Fibroblast of lung (primary cell): ENCODE measurements at places on chromosomes 16 and 17.

GRCh38 chr17:31313982-31314781, at the start of gene EVI2B:
Gene EVI2B (minus strand): TSS chr17:31314054. CDS start chr17:31305609, 8,445 bp downstream.
- DNase-seq, result peak; percentile 46

DNA sequence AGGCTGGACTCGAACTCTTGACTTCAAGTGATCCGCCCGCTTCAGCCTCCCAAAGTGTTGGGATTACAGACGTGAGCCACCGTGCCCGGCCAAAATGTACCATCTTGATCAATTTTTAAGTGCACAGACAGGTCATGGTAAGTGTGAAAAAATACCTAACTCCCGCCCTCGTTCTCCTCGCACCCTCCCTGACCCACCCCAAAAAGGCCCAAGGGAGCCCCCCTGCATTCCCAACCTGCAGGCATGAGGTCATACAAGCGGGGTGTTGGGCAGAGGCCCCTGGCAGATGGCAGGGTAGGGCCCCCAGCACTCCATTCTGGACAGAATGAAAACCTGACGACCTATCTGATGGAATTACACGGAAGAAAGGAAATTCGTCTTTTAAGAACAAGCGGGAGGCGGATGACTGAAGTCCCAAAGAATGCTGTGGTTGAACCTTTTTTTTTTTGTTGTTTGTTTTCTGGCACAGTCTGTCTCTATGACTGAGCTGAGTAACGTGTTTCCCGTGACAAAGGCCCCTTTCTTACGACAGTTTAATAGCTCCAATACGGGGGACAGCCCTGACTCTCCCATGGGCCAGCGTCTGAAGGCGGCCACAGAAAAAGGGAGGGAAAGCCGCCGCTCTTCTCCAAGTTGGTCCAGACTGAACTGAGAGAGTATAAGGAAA, 376.4 kb downstream of the SLC39A11 start:
- DNase-seq, result peak; percentile 96

GRCh38 chr17:81267390-81268067, 27.6 kb downstream of the SLC38A10 start:
- no peak for DNase-seq

DNA sequence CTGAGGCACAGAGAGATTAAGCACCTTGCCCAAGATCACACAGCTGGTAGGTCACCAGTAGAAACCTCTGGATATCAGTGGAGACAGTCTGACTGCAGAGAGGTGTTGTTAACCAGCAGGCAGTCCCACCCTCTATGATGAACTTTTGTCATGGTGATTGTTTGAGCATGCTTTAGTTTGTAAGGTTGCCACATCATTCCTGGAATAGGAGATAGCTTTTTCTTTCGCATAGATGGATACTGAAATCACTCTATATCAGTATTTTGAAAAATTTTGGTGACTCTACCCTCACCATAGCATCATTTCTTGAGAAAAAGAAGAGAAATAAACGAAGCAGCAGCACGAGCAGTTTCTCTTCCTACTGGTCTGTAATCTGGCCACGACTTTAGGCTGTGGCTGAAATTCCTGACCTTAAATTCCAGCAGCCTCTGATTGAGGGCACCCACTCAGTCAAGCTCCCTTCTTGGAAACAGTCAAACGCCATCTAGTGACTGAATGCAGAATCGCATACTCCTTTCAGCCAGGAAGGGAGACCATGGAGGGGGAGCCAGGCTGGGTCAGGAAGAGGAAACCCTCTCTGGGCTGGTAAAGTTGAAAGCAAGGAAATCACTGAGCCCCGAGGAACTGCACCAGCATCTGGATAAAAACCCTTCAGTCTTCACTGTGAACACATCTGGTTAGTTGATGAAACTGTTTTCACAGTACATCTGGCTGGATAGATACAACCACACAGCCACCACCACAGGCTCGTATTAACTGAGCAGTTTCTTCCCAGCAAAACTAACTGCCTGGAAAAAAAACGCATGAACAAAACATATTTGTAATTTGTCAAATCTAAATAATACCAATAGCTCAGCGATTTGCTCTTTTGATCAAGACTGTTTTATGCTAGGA, 108.5 kb upstream of the XYLT1 start:
- DNase-seq, result peak; percentile 90

DNA sequence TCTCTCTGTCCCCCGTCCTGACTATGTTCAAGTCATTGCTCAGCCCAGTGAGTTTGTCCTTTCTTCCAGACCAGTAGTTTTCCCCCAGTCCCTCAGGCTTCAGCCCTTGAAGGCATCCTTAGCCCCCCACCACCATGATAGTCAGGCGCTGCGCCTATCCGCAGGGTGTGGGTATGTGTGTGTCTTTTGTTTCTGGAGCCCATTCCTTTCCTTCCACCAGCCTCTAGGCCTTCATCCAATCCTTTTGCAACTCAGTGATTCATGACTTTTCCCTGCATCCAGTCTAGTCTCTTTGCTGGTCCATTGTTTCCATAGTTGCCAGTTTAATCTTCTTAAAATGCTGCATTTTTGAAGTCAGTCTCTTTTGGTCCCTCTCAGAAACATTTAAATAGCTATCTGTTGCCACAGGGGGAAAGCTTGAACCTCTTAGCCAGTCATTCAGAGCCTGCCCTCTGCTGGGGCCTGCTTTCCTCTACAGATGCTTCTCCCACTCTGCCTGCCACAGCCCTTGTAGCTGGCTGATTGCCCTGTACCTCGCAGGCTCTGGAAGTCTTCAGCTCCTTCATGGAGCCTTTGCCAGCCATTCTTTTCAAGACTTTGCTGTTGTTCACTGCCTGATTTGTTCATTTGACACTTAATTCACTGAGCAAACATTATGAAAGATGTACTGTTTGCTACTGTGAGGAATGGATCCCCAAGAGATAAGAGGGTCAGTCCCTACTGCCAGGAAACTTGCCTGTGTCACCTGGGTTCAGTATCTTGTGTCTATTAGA, 55.9 kb upstream of the ADCY7 start:
- peak; percentile 89 for DNase-seq

DNA sequence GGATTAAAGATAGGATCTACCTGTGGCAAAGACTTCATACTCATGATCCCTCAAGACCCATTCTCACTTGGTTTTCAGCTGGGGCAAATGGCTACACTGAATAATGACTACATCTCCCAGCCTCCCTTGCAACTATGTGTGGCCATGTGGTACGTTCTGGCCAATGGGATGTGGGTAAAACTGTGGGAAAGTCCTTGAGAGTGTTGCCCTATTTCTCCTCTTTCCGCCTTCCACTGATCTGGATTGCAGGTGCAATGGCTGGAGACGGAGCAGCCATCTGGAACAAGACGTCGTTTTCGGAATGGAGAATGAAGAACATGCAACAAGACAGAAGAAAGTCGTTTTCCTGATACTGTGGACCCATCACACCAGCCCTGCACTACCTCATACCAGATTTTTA, 48.5 kb downstream of the HAPSTR1 start:
- DNase-seq, result peak; percentile 26

DNA sequence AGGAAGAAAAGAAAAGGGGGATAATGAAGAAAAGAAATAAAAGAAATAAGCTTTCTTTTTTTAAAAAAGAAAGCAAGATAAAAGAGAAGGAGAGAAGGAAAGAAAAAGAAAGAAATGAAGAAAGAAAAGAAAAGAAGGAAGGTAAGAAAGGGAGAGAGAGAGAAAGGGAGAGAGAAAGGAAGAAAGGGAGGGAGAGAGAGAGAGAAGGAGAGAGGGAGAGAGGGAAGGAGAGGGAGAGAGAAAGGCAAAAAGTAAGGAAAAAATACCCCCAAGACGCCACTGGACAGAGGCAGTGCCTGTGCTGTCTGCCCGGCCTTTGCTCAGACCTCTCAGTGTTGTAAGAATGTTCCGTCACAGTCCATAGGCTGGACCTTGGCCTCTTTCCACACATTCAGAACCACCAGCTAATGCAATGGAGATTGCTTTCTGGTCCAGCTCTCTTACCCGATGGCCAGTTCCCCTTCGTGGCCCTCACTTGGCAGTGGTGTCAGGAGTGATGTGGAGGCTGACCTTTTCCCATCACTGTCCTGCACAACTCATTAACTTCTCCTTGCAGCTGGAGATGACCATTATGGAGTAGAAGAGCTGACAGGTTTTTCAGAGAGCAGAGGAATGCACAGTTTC, 14.3 kb upstream of the HNF1B start:
- no peak for DNase-seq

- DNase-seq, result no peak
Measured at GRCh38 chr16:2716948-2717347, 3.1 kb downstream of the PRSS27 start.

DNA sequence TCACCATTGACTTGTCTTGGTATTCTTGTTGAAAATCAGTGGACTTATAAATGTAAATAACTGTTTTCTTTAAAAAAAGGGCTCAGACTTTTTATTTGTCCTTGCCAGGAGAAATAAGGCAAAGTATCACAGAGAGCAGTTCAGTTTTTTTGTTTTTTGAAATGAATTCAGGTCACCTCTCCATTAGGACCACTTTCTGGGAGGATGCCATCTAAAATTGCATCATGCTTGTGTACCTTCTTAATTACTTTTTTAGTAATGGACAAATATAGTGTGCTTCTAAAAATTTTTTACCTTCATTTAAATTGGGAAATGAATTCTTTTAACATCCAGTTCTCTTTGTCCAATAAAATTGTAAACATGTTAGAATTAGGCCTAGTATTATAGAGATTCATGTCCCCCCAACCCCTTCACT, 210.0 kb downstream of the BCAS3 start:
- DNase-seq, result no peak

GRCh38 chr17:66299711-66300110, 2.7 kb upstream of the PRKCA start:
- DNase-seq, result peak; percentile 46

DNA sequence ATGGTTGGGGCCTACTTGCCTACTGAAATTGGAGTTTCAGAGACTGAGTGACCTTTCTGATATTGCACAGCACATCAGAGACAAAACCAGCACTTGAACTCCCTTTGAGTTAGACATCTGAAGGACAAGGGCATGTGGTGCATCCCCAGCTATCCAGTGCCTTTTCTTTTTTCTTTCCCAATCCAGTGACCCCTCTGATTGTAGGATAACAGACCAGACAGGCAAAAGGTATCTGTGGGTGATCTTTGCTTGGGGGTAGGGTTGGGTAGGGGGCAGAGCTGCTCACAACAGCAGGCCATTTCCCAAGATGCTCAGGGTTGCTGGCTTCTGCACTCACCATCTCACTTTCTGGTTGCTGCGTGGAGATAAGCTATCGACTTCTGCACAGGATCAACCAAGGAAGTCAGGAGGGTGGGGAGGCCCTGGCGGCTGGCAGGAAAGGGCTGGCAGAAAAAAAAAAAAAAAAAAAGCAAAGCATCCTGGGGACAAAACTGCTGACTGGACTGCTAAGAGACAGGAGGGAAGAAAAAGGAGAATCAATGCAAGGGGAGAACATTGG, 42.2 kb downstream of the HOXB1 start:
- no peak for DNase-seq

- DNase-seq, result peak; percentile 51
Measured at GRCh38 chr16:84690088-84690819, 9.5 kb upstream of the USP10 start.

- DNase-seq, result no peak
Measured at GRCh38 chr17:55237841-55238178, 26.9 kb upstream of the HLF start.

DNA sequence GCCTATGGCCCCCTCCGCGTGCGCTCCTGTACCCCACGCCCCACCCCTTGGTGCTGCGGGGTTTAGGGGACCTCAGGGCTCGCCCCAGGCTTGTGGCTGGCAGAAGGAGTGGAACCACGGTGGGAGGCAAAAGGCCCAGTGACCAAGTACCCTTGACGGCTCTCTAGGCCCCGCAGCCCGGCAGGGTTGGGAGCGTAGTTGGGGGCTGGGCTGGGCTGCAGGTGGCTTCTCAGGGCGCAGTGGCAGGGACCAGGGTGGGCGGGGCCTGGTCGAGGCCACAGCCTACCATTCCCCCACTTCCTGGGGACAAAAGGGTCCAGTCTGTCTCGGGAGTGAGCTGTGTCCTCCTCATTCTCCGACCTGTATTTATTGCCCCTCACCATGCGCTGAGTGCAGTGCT, 124.9 kb downstream of the RBFOX3 start:
- DNase-seq, result no peak

DNA sequence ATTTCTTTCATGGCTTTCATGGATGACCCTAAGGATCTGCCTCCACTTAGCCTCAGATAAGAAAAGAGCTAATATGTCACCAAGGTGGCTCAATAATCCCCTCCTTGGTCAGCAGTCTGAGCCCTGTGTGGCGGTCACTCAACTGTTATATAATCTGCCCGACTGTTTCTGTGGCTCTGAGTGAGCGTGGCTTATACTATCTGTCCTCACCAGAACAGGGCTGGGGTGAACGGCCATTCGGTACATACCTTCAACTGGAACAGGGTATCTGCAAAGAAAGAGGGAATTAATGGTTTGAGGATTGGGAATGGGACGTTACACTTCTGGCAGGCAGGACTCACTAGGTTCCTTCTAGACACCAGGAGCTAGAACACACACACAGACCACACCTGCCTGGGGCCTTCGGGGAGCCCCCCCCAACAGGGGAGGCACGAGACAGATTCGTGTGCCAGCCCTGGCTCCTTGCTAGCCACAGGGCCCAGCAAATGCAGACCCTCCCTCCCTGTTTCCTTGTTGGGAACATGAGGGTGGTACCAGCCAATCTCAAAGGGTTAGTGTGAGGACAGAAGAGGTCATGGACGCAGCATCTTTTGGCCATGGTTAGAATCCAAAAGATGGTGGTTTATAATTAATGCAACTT, 3.7 kb downstream of the CHMP1A start:
- no peak for DNase-seq

DNA sequence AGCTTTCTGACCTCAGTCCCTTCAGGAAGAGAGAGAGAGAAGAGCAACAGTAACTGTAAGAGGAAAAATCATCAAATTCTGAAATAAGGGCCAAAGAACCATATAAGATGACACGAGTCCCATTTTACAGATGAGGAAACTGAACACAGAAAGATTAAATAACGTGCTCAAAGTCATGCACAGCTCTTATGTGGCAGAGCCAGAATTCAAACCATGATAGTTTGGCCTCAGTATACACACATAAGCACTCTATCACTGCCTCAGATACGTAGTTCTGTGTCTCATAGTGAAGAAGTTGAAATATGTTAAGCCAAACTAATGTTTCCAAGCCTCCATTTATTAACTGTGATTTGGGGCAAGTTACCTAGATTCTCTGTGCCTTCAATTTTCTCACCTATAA, 1.9 kb upstream of the ZNF19 start:
- DNase-seq, result no peak

DNA sequence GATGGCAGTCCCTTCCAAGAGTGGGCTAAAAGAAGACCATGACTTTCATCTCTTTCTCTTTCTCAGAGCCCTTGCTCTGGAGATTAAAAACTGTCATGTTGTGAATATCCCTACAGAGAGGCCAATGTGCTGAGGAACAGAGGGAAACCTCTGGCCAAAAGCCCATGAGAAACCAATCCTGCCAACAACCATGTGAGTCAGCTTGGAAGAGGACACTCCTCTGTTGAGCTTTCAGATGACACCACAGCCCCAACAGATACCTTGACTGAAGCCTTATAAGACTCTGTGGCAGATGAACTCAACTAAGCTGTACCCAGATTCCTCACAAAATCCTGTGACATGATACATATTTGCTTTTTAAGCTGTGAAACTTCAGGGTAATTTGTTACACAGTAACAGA, 19.6 kb downstream of the CPPED1 start:
- DNase-seq, result peak; percentile 31

- no peak for DNase-seq
Measured at GRCh38 chr16:1749152-1750117, 21.9 kb downstream of the NME3 start.
